ENCODE measurements at places on chromosomes 4 and X. TPM values are rescaled to one million over a fixed set of nuclear protein-coding genes. Genes with fewer than 3 reads are reported as not detected.

The F9 gene
- not detected for total RNA-seq

The CXorf51A gene
- total RNA-seq = not detected

GRCh38 chr4:78591404-78591803 is 39.8 kb downstream of the ANXA3 start:
- DNase-seq = no peak

DNA sequence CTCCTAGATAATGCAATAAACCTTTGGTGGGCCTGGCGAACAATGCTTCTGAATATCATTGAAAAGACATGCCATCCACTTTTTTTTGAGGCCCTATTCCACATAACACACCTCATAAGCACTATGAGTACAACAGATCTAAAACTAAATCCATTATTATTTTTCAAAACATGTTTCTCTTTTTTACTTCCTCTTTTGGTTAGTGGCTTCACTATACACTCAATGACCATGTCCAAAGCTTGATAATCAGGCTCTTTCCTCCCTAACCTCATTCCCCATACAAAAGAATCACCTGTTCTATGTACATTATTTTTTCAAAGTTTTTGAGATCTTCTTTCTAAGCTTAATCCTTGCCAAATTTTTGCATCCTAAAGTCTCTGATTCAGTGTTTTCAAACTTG is 20.4 kb upstream of the NPY2R start:
- no peak for DNase-seq

DNA sequence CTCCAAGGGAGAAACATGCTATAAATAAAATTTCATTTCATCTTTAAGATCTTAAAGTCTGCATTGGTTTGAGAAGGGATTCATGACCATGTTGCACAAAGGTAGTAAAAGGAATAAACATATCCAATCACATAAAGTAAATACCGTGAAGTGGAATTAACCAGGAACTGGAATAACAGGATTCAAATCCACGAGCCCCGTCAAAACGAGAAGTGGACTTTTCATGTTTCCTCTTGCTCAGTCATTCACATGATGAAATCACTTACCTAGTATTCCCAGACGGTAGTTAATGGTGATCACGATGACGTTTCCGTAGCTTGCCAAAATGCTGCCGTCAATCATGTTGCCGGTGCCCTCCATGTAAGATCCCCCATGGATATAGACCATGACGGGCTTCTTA is 199.7 kb downstream of the NLGN4X start:
- DNase-seq = no peak
